ENCODE measurements at places on chromosomes 3 and 15.
A peak's percentile ranks its signal among the peaks of the same experiment; 100 is the strongest.

- DNase-seq = no peak
Observed at GRCh38 chr15:101004500-101004899, 85.3 kb downstream of the LRRK1 start.

GRCh38 chr3:114974387-114974786 is 172.7 kb downstream of the ZBTB20 start:
- no peak for DNase-seq

DNA sequence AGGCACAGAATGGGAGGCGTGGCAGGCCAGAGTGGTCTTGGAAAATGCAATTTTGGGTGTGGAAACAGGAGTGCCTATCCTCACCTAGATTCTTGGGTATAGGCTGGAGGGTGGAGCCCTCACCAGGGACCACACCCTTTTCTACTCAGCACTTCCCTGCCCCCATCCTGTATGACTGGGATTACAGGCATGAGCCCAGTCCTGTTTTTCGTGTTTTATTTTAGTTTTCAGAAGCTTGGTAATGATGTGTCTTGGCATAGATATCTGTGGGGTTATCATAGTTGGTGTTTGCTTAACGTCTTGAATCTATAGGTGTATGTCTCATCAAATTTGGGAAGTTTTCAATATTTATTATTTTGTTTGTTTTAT is 248.7 kb upstream of the CBLB start:
- DNase-seq = no peak

DNA sequence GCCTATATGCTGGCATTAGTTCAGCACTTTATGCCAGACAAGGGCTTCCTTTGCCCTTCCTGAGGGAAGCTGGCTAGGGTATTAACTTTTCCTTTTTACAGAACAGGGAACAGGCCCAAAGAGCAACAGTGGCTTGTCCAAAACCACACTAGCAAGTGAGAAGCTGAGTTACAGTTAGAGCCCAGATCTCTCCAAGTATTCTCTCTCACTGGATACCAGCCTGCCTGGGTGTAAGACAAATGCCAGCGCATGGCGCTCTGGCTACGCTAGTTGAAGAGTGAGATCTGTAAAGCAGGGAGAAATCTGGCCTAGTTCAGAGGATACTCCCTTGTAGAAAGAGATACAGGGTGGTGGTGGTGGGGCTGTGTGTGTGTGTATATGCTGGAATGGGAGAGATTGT is 38.4 kb downstream of the RAB11A start:
- no peak for DNase-seq

DNA sequence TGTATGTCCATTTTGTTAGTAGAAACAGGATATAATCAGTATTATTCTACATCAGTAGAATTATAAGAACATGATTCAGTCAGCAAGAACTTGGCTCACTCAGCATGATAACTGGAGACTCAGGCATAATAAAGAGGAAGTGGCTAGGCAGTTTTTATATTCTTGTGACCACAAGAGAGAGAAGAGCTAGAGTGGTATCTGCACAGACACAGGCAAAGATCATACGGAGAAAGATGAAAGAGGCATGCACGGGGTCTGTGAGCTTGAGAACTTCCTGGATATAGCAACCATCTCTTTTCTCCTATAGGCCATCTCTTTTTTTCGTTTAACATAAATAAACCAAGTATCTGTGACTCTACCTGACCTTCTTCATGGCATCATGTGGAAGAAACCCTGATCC is 46.8 kb downstream of the MYO5A start:
- DNase-seq = no peak

DNA sequence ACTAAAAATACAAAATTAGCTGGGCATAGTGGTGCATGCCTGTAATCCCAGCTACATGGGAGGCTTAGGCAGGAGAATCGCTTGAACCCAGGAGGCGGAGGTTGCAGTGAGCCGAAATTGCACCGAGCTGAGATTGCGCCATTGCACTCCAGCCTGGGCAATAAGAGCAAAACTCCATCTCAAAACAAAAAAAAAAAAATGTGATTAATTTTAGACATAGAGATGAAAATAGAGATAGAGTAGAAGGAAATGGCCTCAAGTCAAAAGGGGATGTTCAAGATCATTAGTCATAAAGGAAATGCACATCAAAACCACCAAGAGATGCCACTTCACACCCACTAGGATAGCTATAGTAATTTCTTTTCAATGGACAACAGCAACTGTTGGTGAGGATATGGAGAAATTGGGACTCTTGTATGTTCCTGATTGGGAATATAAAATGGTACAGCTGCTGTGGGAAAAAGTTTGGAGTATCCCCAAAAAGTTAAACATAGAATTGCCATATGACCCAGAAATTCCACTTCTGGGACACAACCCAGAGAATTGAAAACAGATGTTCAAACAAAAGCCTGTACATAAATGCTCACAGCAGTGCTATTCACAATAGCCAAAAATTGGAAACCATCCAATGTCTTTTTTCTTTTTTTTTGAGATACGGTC is 55.4 kb downstream of the ABHD2 start:
- DNase-seq = peak; percentile 13

- no peak for DNase-seq
Observed at GRCh38 chr15:74547616-74548015, 6.6 kb downstream of the ARID3B start.

- no peak for DNase-seq
Observed at GRCh38 chr15:48433226-48433886, 102.1 kb downstream of the DUT start.

DNA sequence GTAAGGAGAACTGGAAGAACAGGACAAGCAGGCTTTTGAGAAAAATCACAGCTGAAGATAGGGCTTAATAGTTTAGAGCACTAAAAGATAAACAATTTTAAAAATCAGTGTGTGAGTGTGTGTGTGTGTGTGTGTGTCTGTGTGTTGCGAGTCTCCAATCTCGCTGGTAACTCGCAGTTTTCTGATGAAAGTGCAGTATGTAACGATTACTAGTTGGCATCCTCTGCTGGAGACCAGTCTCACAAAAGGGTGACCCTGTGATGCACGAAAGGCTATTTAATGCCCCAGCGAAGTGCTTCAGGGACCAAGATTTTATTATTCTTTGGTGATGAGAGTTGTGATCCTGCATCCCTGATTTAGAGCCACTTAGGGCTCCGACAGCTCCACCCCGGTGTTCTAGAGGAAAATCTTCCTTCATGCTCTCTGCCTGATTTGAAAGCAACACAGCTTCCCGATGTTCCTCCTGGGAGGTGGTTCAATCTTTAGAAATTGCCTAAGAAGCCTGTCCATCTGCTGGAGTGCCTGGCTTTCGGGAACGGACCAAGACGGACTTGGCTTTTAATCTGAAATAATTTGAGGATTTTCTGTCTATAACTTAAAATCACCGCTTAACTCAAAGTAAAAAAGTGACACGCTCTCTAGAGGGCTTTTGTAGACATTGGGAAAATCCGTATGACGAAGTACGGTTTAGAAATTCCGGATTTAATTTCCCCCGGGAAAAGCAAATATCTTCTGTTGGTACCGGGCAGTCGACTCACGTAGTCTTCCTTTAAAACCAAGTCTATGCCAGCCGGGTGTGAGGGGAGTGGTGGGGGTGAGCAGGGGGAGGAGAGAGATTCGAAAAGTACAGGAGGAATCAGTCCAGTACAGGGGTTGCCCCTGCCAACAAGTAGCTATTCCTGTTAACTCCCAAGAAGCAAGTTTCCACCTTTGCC is 1.1 kb upstream of the ALCAM start:
- DNase-seq = peak; percentile 87

DNA sequence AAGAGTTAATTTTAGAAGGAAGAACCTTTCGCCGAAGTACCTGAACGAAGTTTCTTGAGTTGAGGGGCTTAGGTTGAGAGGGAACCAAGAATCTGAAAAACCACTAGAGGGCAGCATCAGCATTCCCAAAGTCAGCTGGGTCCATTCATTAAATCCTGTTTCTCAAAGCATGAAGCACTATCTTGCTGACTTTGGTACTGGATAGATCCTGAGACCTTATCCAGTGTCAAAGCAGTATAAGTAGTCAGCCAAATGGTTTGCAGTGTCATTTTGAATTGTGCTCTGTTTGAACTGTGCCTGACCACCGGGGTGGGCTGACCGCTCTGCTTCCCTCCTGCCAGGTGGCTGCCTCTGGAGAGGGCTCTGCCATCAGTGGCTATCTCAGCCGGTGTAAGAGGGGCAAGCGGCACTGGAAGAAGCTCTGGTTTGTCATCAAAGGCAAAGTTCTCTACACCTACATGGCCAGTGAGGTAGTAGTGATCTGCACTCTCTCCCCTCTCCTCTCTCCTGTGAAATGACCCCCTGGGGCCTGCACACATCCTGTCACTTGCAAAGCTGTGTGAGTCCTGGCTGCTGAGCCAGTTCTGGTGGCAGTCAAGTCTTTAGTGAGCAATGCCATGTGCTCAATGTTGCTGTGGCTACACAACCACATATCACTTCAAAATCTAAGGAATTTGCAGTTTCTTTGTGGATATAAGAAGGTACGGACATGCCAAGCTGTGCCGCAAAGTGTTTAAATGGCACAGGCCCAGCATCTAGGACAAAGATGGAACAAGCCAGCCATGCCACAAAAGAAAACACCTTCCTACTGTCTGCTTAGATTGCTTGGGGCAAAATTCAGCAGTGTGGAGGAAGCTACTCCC is 21.4 kb upstream of the NR2C2 start:
- DNase-seq = peak; percentile 37

- no peak for DNase-seq
Observed at GRCh38 chr3:159732172-159733111, 256.2 kb upstream of the IL12A start.

DNA sequence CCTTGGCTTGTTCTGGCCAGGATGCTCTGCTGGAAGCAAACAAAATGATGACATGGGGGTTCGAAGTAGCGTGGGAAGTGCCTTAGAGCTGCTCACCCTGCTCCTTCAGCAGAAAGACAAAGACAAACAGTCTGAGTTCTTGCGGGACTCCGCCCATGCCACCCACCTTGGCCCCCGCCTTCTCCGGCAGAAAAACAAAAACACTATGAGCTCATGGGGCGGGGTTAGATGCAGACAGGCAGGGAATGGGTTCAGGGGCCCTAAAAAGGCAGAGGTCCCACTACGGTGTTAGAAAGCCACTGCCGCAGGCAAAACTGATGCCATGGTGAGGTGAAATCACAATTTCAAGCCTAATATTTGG is 9.7 kb upstream of the NCKIPSD start:
- DNase-seq = no peak

- no peak for DNase-seq
Observed at GRCh38 chr3:123296261-123296660, 94.5 kb downstream of the SEC22A start.

DNA sequence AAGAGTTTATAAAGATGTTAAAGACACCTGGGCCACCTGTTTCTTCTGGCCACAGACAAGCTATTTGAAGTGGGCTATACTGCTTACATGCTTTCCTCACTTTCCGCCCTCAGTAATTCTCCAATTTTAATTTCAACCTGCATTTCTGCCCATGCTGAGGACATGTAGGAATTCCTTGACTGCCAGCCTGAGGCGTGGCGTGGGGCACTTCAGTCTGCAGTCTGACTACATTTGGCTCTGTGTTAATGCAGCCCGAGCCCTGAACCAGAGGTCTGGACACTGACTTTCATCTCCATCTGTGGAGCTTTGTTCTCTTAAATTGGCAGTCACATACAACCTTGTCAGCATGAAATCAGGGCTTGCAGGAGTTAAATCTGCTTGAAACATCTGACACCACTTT is 8.5 kb downstream of the UQCC5 start:
- DNase-seq = no peak

DNA sequence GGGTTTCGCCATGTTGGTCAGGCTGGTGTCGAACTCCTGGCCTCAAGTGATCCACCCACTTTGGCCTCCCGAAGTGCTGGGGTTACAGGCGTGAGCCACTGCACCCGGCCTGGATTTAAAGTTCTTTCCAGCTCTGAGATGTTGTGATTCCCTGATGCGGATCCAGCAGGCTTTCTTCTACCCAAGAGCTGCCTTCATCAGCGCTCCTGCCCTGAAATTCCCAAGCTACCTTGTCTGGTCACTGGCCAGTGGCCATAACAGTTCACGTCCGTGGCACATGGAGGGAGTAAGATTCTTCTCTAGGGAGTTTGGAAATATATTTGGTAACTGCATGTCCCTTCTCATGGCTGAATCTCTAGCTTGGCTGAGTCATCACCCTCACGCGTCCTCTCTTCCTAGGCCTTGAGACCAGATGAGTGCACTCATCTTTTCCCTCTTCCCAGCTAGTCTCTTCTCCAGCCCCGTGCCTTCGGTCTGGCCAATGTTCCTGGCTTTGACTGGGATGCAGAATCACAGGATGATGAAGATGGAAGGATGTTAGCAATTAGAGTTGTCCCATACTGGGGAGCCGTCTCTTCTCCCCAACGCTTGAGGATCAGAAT is 29.8 kb upstream of the APOD start:
- DNase-seq = no peak

DNA sequence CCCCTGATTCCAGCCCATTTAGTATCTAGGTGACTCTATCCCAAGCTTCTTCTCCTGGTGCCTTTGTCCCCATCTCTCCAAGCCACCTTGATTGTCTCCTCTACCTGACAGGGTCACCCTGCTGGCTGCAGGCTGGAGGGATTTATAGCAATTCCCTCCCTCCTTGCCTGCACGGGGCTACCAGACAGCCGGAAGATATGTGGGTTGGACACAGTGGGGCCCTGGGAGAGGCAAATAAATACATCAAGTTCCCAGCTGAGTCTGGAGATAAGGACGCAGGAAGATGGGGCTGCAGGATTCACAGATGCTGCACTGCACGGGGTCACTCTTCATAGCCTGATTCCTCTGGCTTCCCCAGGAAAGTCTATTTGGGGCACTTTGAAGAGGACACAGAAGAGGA is 9.3 kb upstream of the ISLR2 start:
- DNase-seq = no peak

- no peak for DNase-seq
Observed at GRCh38 chr3:47681016-47681415, 100.7 kb downstream of the SMARCC1 start.

DNA sequence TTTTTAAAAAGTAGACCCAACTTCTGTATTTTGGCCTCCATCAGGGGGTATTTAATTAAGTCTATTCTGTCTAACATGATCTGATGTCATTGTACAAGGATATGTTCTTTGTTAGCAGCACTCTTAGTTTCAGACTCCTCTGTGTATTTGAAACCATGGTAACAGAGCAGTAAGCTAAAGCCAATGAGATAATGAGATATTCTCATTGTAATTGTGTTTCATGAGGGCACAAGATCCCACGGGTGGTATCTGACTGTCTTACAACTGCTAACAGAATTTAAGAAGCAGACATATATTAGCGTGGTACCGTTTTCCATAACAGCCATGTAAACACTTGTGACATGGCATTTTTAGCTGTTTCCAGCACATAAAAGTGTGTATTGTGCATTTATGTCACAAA is 251.2 kb upstream of the VEPH1 start:
- DNase-seq = no peak

GRCh38 chr3:144036498-144036897 is 64.9 kb downstream of the DIPK2A start:
- no peak for DNase-seq
